ENCODE measurements at places on chromosomes 7 and 10.

GRCh38 chr7:112510001-112510742 lies 29.4 kb downstream of the LSMEM1 start:
- DNase-seq = peak; percentile 1

GRCh38 chr10:55410415-55410885 lies 609.4 kb upstream of the PCDH15 start:
- no peak for DNase-seq

DNA sequence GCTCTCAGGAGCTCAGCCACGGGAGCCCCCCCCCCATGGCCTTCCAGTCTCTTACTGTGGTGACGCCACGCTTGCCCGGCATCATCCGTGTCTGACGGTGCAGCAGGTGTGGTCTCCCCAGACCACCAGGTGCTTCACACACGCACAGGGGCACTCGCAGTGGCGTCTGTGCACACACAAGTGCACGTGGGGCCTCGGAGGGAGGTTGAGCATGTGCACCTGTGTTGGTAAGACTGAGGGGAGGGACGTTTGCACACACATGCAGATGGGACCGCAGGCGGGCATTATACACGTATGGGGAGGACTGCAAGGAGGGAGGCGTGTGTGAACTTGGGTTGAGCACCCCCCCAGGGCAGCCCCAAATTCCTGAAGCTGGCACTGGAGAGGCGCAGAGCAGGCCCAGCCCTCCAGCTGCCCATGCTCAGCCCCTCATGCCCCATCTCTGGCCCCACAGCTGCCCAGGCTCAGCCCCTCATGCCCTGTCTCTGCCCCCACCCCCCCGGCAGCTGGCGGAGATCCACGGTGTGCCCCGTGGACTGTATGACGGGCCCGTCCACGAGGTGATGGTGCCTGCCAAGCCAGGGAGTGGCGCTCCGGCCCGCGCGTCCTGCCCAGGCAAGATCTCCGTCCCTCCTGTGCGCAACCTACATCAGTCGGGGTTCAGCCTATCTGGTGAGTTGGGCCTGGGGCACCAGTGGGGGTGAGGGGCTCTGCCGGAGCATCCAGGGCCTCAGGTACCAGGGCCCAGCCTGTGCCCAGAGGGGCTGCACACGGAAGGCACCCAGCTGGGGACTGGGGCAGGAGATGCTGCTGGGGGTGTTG lies 16.7 kb downstream of the DPYSL4 start:
- DNase-seq = no peak

DNA sequence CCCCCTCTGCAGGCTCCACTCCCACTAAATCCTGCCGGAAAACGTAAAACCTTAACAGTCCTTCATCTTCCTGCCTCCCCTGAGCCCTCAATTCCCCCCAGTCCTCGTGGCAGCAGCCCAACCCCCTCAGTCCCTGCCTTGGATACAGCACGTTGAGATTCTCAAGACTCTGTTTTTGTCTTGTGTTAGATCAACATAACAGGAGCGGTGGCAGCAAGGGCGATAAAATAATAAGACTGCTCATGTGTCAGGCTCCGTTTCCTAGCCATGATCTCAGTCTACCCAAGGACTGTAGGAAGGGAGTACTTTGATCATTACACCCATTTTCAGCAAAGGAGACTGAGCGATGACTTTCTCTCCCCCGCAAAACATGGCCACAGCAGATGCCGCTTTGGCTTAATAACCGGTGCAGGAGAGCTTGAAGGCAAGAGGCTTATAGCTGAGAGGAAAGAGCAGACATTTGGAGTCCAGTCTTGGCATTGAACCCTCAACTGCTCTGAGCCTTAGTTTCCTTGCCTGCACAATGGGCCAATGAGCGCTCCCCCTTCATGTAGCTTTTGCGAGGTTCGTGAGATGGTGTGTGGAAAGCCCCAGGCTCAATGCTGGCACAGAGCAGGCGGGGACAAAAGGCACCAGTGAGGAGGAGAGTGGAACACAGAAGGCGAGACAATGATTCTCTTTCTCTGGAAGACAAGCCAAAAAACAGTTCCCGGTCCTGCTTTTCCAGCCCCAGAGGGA lies 42.1 kb upstream of the PCBD1 start:
- DNase-seq = no peak
